ENCODE measurements at places on chromosomes 6 and 20.
A peak's percentile ranks its signal among the peaks of the same experiment; 100 is the strongest.

DNA sequence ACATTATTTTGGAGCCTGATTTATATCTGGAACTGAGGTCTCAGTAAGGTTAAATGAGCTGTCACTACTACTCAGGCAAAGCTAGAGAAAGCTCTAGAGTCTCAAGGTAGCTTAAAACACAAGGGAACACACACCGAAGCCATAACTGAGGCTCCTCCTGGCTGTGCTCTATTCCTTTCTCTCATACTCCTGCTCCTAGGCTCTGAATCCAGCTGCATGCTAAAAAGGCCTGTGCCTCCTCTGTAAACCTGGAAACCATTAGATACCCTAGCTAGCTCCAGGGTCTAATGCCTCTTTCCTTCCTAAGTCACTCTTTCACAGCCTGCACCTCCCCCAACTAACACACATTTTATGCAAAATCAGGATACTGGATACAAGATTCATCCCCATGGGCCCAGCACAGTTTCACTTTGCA, 17.1 kb downstream of the RIPOR2 start:
- DNase-seq: no peak

DNA sequence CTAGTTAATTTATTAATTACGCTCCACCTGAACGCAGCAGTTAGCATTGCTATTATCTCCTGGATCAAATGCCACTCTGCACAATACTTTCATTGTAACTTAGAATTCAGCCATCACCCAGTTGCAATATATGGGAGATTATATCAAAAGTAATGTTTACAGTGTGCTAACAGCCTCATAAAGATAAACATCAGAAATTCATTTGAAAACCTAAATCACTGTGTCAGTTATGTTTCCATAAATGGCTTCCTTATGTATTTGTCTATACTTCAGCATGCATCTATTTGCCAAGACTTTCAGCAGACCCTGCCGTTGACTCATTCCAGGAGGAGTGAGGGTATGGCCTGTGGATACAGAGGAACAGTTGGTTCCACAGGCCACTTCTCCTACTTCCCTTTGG, 300.1 kb downstream of the TFAP2B start:
- DNase-seq: no peak

DNA sequence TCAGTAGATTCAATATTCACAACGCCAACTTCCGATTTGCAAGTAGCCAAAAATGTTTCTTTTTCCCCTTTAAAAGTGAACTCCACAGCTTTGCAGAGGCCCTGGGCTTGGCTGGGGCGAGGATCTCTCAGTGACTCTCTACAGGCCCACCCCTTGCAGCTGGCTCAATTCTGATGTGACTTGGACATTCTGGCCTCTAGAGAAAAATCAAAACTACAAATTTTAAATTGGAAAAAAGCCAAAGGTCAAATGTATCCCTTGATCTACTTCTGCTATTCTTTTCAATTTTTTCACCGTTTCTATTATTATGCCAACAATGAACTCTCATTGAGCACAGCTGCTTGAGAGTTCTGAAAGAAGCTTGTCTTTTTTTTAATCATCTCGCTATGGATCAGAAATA, 245.9 kb upstream of the HS3ST5 start:
- DNase-seq: no peak

DNA sequence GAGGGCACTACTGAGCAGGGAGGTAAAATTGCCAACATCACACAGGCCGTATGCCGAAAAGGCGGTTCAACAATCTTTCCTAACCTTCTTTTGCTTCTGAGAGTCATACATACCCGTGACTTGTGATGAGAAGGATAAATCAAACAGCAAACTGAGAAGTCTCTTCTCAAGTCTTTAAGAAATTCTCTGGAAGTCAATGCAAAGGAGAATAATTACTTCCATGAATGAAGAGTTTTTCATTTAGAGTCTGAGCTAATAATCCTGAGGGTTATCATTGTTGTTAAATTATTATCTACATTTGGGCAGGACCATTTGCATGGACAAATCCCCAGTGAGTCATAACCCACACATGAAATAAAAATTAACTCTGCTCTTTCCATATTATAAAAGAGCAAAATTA, 22.4 kb upstream of the ILRUN start:
- DNase-seq: no peak

DNA sequence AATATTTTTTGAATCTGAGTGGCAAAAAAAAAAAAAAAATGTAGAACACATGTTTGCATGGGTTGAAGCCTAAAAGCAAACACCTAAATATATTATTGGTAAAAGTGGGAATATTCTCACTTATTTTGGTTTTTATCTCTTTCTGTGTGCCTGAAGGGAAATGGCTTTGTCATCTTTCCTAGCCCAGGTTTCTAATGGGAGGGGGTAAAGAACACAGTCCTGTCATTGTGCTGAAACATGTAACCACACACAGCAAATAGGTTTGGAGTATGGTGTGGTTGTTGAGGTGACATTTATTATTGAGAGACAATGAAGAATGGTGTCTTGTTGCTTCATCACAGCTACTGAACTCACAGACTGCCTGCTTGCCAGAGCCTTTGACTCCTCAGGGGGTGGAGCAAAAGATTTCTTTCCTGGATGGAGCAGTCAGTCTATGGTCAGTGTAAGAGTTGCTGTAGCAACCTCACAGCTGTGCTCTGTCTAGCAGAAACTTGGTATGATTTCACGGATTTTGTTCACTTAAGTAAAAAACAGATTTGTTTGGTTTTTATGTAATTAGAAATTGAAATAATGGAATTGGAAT, 70.2 kb downstream of the CEP57L1 start:
- peak; percentile 2 for DNase-seq

- no peak for DNase-seq
These were observed 19.5 kb upstream of the SUMO4 start for GRCh38 chr6:149380523-149380922.

DNA sequence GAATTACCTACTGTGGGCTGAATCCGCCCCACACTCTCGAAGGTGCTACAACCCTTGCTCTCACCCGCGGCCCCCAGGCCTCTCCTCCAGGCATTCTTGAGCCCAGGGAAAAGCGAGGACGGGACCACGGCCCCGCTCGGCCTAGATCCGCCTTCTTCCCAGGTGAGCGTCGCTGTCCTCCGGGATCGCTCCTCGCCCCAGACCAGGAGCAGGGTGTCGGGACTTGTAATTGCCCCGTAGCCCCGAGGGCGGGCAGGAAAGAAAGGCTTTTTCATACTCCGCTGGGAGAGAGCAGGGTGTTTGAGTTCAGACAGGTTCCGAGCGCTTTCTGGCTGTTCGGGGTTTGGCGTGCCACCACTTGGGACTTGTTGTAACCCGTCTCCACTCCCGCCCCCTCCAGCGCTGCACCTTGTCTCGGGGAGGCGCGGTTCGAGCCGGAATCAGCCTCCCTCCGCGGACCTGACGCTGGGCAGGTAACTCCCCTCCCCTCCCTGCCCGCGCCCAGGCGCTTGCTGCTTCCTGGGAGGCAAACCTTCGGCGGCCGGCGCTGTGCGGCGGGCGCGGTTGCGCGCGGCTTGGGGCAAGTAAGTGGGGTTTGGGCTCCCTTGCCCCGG, at the start of gene FAM83B:
Gene FAM83B (plus strand): TSS at position 529 of the 614 bp plus-strand sequence. CDS start 23,476 bp downstream, outside the sequence.
- no peak for DNase-seq

GRCh38 chr6:13336553-13336952, 8.2 kb upstream of the TBC1D7 start:
- DNase-seq: peak; percentile 85

DNA sequence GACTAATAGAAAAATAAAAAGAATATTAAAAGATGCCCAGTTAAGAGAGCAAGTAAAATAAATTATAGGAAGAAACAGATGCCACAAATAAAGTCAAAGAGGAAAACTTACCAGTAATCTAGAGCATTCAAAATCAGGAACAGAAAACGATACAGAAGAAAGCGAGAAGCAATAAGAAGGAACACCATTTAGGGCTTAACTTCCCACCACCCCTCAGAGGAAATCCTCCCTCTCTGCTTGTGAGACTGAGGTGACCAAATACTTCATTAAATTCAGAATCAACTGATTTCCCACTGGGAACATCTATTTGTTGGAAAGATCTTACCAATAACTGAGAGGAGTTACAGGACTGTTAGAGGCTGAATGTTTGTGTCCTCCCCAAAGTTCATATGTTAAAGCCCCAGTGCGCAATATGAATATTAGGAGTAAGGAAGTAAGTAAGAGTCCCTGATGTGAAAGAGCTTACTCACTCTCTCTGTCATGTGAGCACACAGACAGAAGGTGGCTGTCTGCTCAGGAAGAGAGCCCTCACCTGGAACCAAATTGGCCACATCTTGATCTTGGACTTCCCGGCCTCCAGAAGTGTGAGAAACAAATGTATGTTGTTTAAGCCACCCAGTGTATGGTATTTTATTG, 19.5 kb downstream of the KATNA1 start:
- DNase-seq: no peak

- DNase-seq: no peak
These were observed 3.9 kb upstream of the TEAD3 start for GRCh38 chr6:35500782-35501181.

DNA sequence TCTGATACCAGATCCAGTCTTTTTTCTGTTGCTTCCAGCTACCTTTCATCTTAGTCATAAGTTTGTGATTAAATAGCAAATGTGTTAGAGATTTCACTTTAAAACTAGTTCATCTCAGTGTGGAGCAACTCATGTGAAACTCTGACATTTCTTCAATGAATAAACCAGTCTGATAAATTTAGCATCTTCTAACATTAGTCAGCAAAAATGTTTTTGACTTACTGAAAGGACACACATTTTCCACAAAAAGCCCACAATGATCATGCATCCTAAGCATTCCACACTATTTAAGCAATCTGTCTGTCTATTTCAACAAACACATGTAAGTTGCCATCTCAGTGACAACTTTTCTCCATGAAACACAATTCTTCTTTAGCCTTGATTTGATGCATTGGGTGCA, 222.2 kb upstream of the SLC35B3 start:
- DNase-seq: no peak

- no peak for DNase-seq
These were observed 285.2 kb downstream of the UST start for GRCh38 chr6:149031859-149032598.

- DNase-seq: no peak
These were observed 70.7 kb downstream of the MYB start for GRCh38 chr6:135251498-135252441.

- DNase-seq: no peak
These were observed 77.9 kb downstream of the GNAS-AS1 start for GRCh38 chr20:58772786-58773185.

DNA sequence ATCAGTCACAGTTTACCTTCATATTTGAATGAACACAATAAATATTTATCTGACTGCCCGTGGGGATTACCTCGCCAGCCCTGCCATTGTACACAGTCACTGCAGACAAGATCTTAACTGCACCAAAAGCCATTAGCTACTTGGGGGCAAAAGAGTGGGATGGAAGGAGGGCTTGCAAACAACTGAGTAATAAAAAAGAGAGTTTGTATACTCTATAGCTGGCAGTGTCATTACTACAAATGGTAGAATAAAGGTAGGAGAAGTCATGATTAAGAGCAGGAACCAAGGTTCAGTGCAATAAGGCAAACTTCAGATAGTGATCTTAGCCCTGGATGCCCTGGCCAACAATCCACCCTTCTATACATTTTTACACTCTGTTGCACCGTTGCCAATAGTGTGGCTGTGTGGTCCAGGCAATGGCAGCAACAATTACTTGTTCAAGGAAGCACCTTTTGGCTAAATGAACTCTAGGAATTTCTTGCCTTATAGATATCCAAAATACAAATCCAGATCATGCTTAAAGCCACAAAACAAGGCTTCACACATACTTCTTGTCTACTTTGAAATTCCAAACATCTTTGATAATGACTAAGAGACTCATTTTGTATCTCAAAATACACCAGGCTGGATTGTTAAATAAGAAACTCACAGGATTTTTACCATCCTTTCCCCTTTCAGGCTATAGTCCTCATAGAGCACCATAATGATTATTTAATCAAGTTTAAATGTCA, 955.4 kb upstream of the ADGRB3 start:
- no peak for DNase-seq

- DNase-seq: no peak
These were observed 12.3 kb downstream of the HMGN4 start for GRCh38 chr6:26550250-26550993.

- DNase-seq: no peak
These were observed 233.6 kb downstream of the TPBG start for GRCh38 chr6:82597201-82597600.

- no peak for DNase-seq
These were observed 262.4 kb upstream of the SUPT3H start for GRCh38 chr6:45640081-45640491.

GRCh38 chr6:131053546-131054240, 9.4 kb downstream of the EPB41L2 start:
- no peak for DNase-seq

- peak; percentile 15 for DNase-seq
These were observed 75.4 kb upstream of the KCNG1 start for GRCh38 chr20:51098284-51098810.

DNA sequence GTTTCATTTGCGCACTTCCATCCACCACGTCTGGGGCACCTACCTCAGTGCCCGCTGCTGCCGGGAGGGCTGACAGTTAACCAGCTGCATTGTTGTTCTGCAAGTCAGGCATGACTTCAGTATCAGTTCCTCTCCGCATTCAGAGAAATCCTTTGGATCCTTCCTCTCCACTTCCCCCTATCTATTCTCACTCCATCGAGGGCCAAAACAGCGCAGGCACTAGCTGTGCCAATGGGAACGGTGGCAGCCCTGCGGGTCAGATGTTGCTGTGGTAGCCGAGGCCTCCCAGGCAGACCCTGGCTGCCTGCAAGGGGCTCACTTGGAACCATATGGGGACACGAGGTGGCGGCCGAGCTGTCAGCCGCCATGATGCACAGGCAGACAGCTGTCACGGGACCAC, 64.2 kb upstream of the INSM1 start:
- DNase-seq: peak; percentile 49

DNA sequence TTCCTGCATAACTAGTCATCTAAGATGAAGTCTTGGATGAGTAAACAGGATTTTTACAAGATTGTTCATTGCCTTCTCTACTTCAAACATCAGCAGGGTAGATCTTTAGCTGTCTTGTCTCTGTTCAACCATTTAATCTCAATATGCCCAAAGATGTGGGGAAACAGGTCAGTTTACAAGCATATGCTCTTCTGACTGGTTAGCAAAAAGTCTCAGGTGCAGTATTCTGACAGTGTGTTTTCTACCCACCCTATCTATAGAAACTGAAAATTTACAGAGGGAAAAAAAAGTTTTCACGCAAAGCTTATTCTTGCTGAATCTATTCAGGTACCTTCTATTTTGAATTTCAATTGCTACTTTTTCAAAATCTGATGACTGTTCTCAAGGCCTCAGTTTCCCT, 29.0 kb downstream of the MAP3K5 start:
- DNase-seq: no peak

GRCh38 chr20:5890773-5891441, 59.4 kb downstream of the TRMT6 start:
- DNase-seq: no peak

GRCh38 chr6:165820934-165821333, 157.9 kb upstream of the PDE10A start:
- DNase-seq: no peak

DNA sequence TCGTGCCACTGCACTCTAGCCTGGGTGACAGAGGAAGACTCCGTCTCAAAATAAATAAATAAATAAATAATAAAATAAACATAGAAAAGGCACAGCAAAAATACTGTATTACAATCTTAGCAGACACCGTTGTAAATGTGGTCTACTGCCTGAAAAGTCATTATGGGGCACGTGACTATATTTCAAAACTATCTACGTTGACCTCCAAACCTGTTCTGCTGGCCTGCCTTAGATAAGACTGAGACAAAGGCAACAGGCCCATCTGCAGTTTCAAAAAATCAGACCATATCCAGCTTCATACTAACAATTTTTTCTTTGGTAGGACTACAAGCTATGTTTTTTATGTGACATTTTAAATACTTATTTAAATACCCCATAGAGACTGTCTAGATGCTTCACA, 59.1 kb downstream of the AGPAT4 start:
- DNase-seq: no peak

- no peak for DNase-seq
These were observed 229.9 kb downstream of the ADGRG6 start for GRCh38 chr6:142531727-142532126.
